ENCODE measurements at places on chromosomes 5 and 9.

DNA sequence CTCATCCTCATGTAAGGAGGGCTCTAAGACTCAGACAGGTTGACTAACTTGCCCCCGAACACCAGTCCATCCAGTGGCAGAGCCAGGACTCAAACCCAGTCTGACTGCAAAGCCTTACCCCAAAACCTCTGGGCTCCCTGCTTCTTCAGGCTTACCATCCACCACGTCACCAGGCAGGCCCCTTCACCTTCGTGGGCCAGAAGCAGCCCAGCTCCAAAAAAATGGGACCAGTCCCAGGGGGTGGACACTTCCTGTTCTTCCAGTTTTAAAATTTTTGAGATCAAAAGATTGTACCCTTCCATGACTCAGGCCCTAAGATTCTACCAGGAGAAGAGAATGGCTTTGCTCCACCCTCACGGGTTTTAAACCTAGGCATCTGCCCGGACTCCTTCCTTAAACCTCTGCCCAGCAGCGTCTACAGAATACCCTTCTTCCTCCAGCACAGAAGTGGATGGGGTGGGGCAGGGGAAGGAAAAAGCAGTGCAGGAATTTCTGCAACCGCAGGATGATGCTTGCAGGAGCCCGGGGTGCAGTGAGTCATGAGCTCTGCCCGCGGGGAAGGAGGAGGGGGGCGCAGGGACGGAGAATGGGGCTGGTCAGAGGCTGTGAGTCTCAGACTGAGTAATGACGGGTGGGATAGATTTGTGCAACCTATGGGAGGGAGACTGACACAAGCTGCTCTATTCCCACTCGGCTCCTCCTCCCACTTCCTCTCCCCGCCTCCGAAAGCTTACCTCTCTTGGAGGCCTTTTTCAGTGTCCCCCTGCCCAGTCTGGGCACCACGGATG, 50.4 kb upstream of the STXBP1 start:
- DNase-seq = no peak

- DNase-seq = no peak
Measured at GRCh38 chr9:130069048-130069447, 15.3 kb downstream of the GPR107 start.

GRCh38 chr9:88421348-88421747, 33.1 kb downstream of the SPIN1 start:
- DNase-seq = no peak

- DNase-seq = no peak
Measured at GRCh38 chr5:53165431-53166182, 56.0 kb upstream of the MOCS2 start.

DNA sequence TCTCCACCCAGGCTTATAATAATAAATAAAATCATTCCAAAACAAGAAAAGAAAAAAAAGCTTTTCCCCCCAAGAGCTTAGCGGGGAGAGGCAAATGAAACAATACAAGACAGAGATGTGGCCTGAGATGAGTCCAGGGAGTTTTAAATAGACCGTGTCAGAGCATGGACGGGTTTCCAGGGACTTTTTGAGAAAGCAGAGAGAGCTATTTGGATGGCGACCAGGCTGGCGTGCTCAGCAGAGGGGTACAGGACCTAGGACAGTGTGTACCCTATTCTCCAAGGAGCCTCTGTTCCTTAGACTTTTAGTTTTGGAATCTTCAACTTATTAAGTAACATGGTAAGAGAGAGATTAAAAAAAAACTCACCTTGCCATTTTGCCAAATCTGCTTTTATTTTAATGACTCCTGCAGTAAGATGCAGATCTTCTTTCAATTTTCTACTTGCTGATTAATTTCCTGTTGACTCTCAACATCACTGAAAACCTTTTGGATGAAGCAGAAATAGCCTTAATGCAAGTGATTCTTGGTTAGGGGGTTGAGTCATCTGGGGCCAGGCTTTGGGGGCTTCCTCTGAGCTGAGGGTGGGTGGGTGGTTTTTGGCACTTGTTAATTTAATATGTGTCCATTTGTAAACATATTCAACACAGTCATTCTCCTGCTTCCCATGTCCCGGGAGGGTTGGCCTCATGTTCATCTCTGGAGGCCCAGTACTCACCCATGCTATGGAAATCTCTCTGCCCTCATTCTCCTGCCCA, 49.6 kb upstream of the OSMR start:
- no peak for DNase-seq

GRCh38 chr9:34451545-34451944, 6.8 kb downstream of the FAM219A start:
- DNase-seq = no peak

GRCh38 chr9:79176014-79176697, 395.6 kb upstream of the TLE4 start:
- DNase-seq = no peak

DNA sequence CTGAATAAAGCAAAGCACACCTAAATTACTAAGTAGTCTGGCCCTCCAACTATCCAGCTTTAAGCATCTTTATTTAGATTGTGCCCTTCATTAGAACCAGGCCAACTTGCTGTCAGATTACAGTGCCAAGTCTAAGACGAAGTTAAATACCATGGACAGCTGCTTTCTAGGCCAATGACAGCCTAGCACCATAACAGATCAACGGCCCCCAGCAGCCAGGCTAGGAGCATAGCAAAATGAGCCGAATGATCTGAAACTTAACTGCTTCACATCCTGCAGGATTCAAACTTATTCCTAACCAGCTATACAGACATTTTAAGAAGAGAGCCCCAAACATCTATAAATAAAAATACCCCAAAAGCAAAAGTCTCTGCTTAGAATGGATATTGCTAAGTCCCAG, 6.8 kb downstream of the SLC24A2 start:
- no peak for DNase-seq

- DNase-seq = no peak
Measured at GRCh38 chr5:139262059-139262741, 31.3 kb upstream of the MATR3 start.

DNA sequence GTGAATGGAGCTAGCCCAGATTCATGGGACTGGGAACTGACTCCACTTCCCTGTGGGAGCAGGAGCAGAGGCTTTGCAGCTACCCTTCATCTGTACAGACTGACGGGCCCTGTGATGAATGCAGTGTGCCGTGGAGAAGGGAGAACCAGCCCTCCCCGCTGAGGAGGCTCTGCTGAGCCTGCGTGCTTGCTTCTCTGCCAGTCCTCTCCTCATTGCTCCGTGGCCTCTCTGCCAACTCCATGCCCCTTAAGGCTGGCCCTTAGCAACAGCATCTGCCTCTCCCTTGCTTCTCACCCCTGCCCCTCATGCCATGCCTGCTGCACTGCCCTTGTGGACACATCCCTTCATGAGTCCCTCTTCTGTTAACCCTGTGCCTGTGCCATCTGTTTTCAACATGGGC, 53.6 kb downstream of the GADD45G start:
- DNase-seq = no peak

GRCh38 chr5:38143384-38143783, 115.0 kb upstream of the EGFLAM start:
- no peak for DNase-seq

DNA sequence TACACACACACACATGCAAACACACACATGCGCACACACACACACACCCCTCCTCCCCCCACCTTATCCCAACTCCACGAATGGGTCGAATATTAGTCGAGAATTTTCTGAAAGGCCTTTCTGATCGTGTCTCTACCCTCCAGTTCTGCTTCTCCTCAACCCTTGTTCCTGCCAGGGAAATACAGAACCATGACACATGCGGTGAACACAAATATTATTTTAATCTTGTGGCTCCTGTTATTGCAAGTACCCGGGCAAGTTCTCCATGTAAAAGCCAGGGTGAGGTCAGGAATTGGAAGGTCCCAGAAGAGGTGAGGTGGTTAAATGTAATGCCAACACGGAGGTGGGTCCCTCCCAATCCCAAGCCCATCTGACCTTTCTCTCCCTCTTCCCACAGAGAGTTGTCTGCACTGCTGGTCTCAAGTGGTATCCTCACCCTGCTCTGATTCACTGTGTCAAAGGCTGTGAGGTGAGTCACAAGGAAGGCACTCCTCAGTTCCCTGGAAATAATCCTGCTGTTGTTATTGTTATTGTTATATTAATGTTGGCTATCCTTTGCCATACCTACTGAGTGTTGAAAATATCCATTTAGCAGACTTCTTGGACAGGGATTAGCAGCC, 223.7 kb downstream of the PAPPA start:
- no peak for DNase-seq
